Muscle of back (tissue), 13 donors: ENCODE measurements at places on chromosomes 3 and 15. TPM values are rescaled to one million over a fixed set of nuclear protein-coding genes. Genes with fewer than 3 reads are reported as not detected.
A peak's percentile ranks its signal among the peaks of the same experiment; 100 is the strongest.

SNTN gene
- not detected for polyA plus RNA-seq

NANOGP8 gene
- 0.34 TPM for polyA plus RNA-seq

CEP97 gene
- polyA plus RNA-seq: 10.7 TPM

GABRR3 gene
- polyA plus RNA-seq: not detected

CELF6 gene
- 0.76 TPM for polyA plus RNA-seq

POPDC2 gene
- 19.7 TPM for polyA plus RNA-seq

KLHL40 gene
- polyA plus RNA-seq: 124 TPM

HIGD2B gene
- not detected for polyA plus RNA-seq

- DNase-seq: peak; percentile 41
These were observed 848.6 kb downstream of the PDCD6IP start for GRCh38 chr3:34646911-34647460.

GRCh38 chr3:51083490-51083889 lies 301.6 kb upstream of the MANF start:
- DNase-seq: no peak

- no peak for DNase-seq
These were observed 259.3 kb downstream of the MAGI1 start for GRCh38 chr3:65779390-65779789.

GRCh38 chr3:162111861-162112260 lies 615.3 kb downstream of the OTOL1 start:
- no peak for DNase-seq

GRCh38 chr3:32098528-32098927 lies 7.9 kb upstream of the GPD1L start:
- no peak for DNase-seq

DNA sequence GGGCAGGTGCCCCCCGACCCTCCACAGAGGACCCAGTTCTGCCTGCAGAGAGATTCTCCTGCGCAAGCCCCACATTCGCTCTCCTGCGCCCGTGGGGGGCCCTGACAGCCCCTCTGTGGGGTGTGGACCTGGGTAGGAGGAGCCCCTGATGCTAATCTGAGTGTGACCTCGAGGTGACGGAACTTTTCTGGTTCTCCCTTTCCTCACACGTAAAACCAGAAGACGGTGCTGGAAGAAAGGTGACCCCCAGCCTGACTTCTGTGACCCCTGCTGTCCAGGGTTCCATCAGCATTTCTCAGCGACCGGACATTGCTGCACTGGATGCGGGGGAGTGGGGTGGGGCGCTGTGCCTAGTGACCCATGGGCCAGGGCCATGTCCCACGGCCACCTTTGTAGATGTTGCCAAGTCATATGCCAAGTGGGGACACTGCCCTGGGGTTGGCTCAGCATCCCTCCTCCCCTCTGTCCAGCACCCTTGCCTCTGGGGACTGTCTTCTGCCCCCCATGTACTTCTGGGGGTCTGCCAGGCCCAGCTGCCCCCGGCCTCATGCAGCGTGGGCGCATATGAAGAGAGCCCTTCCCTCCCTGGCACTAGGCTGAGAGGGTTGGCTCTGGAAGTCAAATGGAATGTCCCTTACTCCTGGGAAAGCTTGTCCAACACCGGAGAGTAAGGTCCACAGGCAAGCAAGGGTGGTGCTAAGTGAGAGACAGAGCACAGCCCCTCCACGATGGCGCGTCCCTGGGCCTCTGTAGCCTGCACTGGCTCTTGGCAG lies 129.1 kb upstream of the MEF2A start:
- DNase-seq: no peak

DNA sequence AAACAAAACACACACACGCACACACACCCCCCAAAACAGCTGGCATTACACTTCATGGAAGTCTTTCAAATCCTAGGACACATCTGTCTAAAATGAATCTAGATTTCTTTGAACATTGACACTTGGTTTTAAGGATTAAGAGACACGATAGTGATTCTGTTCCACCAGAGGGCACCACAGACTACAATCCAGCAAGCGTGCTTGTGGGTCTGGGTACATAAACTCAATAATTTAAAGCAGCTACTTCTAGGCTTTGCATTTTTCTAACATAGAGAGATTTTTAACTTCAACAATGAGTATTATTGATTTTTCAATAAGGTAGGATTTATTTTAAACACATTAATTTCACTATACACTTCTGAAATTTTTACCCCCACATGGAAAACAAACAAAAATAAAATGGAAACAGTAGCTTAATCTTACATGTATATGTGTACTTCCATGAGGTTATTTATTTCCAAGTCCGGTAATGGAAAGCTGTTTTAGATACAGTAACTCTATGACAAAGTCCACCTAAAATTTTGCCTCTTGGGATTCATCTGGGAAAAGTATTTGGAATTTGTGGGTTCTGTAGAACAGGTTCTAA lies 564.0 kb upstream of the TGFBR2 start:
- DNase-seq: peak; percentile 74

DNA sequence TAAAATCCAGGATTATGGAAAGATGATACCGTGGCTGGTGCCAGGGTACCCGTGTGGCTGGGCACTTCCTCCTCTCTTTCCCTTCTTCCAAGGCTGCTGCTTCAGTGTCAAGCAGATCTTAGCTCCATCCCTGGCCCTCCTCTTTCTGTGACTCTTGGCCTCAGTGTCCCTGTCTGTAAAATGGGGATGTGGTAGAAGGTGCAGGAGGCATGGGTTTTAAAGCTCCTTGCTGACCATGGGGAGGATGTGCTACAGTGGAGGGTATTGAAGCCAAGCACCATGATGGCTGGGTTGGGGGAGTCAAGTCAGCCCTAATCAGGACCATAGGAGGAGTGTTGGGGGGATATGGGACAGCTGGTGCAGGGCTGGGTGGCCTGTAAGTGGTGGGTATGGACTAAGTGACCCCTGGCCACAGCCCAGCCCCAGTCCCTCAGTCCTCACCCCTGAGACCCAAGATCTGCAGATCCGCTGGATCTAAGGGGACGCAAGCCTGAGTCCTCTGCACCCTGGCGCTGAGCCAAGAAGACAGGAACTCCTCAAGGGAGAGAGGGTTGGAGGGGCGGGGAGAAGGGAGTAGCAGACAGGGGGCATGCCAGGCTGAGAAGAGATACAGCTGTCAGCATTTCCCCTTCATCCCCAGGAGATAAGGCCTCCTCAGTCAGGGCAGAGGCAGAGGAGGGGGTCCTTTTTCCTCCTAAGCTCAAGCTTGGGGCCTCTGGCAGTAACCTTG lies 12.0 kb downstream of the PTH1R start:
- no peak for DNase-seq
